ENCODE measurements at places on chromosomes 13 and 19. TPM values are rescaled to one million over a fixed set of nuclear protein-coding genes. Genes with fewer than 3 reads are reported as not detected.

Gene ADAMTSL5
- total RNA-seq, result 4.4 TPM

Gene CLC
- not detected for total RNA-seq

Gene KLK6
- total RNA-seq, result 0.17 TPM

Gene GPR4
- 0.12 TPM for total RNA-seq

Gene VSTM2B
- total RNA-seq, result 0.09 TPM

Gene CYP2A6
- total RNA-seq, result not detected

Gene SPIB
- total RNA-seq, result 0.34 TPM

Gene TEX101
- total RNA-seq, result not detected

Gene TINCR
- 3.5 TPM for total RNA-seq

Gene CD22
- 0.92 TPM for total RNA-seq

Gene RDH8
- total RNA-seq, result 0.22 TPM

Gene CTXN1
- 22.8 TPM for total RNA-seq

Gene TMEM190
- total RNA-seq, result 2.6 TPM

Gene CBARP
- 2.3 TPM for total RNA-seq

Gene BSG
- 743 TPM for total RNA-seq

Gene ELSPBP1
- total RNA-seq, result not detected

Gene ZNF418
- 0.99 TPM for total RNA-seq

Gene MED29
- total RNA-seq, result 66.8 TPM

Gene COG6
- 4.3 TPM for total RNA-seq

Gene ADGRE3
- total RNA-seq, result not detected

Gene CEACAM16
- 0.24 TPM for total RNA-seq

Gene FBXO27
- total RNA-seq, result 5.8 TPM

Gene CEACAM1
- total RNA-seq, result 1.8 TPM

Gene INSR
- total RNA-seq, result 2.8 TPM

Gene ADGRE2
- total RNA-seq, result 0.56 TPM

Gene TGDS
- total RNA-seq, result 9.3 TPM

Gene TBXA2R
- 0.96 TPM for total RNA-seq

Gene ANKRD10
- total RNA-seq, result 47.9 TPM

Gene NUCB1
- total RNA-seq, result 199 TPM

Gene F2RL3
- total RNA-seq, result not detected

Gene COX6B1
- 1,346 TPM for total RNA-seq

Gene ITGBL1
- 1.4 TPM for total RNA-seq

Gene SLC5A5
- 0.08 TPM for total RNA-seq

Gene RNF225
- total RNA-seq, result 0.12 TPM

Gene ZNF221
- total RNA-seq, result 0.39 TPM

Gene WDR88
- not detected for total RNA-seq

Gene CCDC169
- 0.35 TPM for total RNA-seq

Gene EID2
- 33.7 TPM for total RNA-seq

Gene CDKN2D
- 7.0 TPM for total RNA-seq

Gene C3
- total RNA-seq, result 45.2 TPM

Gene TEX26
- total RNA-seq, result not detected

Gene TMIGD2
- total RNA-seq, result not detected

Gene SIGLEC6
- not detected for total RNA-seq

Gene IGSF23
- total RNA-seq, result 0.31 TPM

Gene GPR183
- total RNA-seq, result not detected

Gene MAU2
- 13.1 TPM for total RNA-seq

Gene CBLC
- not detected for total RNA-seq

Gene C5AR2
- total RNA-seq, result 2.7 TPM

Gene CAPN12
- 5.0 TPM for total RNA-seq

Gene COMMD6
- 146 TPM for total RNA-seq

Gene LRRC4B
- 0.93 TPM for total RNA-seq

Gene KLF5
- 46.3 TPM for total RNA-seq

Gene KLK2
- 0.15 TPM for total RNA-seq

Gene MISP3
- 4.8 TPM for total RNA-seq
